ENCODE measurements at places on chromosomes 6 and 20.

DNA sequence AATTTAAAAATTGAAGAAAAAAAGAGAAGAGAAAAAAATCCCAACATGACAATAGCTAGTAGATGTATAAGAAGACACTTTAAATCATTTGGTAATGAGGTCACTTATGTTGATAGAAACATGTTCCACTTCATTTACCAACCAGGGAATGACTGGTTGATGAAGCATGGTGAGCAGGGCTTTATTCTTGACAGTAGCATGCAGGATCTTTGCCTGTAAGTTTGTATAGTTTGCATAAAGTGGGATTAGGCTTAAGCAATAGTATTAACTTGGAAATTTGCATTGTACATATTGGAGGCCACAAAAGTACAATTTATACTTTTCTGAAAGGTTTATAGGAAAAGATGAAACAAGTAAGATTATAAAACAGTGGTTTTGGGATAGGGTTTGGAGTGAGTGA lies 67.0 kb downstream of the NOX3 start:
- no peak for DNase-seq

DNA sequence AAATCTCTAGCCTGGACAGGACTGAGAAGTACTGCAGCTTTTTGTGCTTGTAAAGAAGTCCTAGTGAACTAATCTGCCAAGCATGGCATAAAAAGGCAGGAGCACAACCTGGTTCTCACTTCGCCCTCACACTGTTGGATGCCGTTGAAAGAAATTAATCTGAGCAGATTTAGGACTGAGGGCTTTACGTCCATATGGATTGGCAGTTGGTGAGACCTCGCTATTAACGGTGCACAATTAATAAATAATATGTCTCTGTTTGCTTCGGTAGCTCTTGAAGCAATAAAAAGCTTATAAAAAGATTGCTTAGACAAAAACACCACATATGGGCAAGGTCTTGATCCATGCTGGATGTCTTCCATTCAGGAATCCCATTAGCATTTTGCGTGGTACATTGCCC lies 185.6 kb upstream of the EPHA7 start:
- no peak for DNase-seq

DNA sequence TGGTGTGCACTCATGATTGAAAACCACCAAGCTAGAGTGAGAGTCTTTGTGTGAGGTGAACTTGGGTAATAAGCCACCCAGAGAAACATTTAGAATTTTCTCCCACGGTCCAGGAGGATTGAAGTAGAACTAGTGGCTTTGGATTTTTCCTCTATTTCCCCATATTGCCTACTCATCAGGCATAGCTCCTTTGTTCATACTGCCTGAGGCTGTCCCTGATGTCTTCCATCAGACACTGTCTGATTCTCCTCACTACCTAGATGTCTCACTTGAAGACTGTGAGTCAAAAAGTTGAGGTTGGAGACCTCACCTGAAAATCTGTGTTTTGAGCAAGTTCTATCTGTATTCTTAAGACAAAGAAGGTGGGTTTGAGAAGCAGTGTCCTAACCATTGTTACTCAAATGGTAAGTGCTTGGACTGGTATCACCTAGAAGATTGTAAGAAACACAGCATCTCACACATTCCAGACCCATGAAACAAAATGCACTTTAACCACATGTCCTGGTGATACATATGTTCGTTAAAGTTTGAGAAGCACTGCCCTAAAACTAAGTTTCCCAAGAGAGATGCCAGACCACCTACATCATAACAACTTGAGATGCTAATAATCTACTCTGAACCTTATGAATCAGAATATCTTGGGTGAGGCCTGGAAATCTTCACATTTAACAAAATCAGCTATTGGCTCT lies 523.4 kb upstream of the BTBD3 start:
- DNase-seq, result no peak

GRCh38 chr6:165873976-165874375 lies 210.9 kb upstream of the PDE10A start:
- DNase-seq, result no peak

All from heart right ventricle (tissue), 16 donors.